ENCODE measurements at places on chromosomes 7 and 10.

DNA sequence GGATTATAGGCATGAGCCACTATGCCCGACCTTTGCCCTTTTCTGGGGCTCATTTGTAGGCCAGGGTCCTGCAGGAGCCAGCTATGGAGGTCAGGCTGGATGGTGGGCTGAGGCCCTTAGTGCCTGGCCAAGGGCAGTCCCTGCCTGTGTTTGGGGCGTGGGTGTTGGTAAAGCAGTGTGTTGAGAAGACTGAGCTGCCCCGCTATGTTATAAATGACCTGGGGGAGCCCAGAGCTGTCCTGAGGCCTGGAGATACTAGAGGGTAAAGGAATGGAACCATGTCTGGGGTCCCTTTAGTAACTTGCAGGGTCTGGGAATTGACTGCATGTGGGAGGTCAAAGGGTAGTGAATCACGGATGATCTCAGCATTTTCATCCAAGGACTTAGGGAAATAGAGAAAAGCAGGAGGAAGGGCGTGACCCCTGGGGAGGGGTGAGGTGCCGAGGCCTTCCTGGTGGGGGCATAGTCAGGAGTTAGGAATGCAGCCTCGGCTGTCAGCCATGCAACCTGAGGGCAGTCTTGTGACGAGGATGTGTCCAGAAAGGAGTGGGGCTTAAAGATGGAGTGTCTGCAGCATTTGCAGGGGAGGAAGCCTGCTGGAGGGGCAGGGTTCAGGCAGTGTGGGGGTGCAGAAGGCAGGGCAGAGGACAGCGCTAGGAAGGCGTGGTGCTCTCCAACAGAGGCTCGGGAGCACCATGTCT lies 31.5 kb downstream of the TMEM248 start:
- DNase-seq: no peak

- no peak for DNase-seq
These were observed 9.6 kb downstream of the NFKB2 start for GRCh38 chr10:102405108-102405571.

GRCh38 chr7:42686594-42687156 lies 225.2 kb downstream of the C7orf25 start:
- no peak for DNase-seq

DNA sequence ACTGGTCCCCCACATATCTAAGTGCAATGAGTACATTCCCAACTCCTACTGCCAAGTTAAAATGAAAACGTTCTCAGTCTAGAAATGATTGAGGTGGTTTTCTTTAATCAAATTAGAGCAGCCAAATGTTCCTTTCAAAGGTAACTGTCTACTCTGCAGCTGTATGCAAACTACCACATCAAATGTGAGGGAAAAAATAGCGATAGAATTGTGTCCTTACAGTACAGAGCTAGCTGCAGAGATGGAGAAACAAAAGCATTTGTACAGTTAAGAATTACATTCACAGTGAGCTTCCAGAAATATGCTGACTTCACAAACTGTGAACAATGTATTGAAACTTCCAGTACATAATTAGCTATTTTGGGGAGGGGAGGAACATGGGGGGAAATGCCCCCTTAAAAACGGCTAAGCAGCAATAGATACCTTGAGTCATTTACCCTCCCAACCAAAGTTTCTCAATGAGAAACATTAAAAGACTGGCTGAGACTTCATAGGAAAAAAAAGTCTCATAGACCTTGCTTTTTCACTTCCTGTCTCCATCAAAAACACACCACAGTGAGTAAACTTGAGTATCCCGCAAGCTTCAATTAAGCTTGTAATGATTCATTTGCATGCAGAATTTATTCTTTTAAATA lies 22.9 kb downstream of the CDK6 start:
- no peak for DNase-seq

DNA sequence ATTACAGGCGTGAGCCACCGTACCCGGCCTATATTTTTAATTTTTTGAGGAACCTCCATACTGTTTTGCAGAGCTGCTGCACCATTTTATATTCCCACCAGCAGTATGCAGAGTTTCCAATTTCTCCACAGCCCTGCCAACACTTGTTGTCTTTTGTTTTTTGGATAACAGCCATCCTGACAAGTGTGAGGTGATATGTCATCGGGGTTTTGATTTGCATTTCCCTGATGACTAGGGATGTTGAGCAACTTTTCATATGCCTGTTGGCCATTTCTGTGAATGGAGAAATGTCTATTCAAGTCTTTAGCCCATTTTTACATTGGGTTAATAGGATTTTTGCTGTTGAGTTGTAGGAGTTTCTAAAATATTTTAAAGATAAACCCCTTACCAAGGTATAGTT lies 22.2 kb downstream of the ENTPD7 start:
- DNase-seq: no peak

DNA sequence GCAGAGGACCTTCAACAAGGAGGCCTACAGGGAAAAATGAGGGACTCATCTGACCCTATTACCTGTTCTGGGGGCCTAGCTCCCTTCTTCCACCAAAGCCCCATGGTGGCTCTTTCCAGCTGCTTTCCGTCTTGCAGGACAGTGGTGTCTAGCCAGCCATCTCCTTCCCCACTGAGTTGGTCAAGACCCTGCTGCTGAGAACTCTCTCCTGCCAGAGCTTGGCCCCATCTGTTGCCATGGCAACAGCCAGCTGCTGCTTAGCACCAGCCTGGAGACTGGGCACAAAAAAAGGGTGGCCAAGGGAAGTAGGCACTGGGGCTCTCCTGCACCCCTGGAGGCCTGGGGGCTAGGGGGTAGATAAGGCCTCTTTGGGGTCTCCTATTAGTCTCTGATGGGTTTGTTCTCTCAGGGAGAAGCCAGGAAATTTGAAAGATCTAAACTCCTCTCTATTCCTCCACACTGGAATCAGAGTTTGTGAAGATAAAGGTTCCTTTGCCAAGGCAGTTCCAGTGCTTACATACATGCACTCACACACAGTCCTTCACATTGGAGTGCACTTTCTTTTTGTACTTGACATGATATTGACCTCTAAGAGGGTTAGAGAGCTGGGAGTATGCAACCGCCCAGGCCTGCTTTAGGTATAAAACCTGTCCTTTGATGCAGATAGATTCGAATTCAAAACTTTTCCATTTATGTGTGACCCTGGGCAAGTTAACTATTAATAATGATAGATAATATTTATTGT lies 15.8 kb downstream of the TSPAN33 start:
- DNase-seq: no peak

DNA sequence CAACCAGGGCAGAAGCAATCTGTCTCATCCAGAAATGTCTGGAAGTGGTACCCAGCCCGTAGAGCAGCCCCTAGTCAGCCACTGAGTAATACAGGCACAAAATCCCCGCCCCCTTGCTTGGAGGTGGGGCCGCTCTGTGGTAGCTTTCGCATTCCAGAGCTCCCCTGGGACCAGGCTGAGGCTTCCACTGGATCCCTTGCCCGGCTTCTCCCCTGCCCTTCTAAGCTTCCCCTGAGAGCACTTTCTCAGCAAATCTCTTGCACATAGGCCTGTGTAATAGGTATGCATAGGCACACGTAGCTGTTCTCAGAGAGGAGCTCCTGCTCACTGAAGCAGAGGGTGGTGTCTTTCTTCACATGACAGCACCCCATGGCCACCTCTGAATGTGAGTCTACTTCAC lies 144.2 kb downstream of the BMS1 start:
- no peak for DNase-seq

- DNase-seq: no peak
These were observed 169.5 kb downstream of the CPED1 start for GRCh38 chr7:121157885-121158590.

- DNase-seq: no peak
These were observed 527.1 kb downstream of the GFRA1 start for GRCh38 chr10:115745943-115746342.

DNA sequence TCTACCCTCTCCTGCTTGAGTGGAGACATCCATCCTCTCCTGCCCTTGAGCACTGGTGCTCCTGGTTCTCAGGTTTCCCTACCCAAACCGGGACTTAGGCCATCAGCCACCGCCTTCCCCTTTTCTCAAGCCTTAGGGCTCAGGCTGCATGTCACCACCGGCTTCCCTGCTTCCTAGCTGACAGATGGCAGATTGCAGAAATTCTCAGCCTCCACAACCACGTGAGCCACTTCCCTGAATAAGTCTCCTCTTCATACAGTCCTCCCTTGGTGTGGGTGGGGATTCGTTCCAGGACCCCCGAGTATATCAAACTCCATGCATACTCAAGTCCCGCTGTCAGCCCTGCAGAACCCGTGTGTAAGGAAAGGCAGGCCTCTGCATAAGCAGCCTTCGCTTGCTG lies 203.5 kb upstream of the ZNF32 start:
- no peak for DNase-seq

- DNase-seq: no peak
These were observed 3.8 kb upstream of the PDCD4 start for GRCh38 chr10:110867807-110868465.

DNA sequence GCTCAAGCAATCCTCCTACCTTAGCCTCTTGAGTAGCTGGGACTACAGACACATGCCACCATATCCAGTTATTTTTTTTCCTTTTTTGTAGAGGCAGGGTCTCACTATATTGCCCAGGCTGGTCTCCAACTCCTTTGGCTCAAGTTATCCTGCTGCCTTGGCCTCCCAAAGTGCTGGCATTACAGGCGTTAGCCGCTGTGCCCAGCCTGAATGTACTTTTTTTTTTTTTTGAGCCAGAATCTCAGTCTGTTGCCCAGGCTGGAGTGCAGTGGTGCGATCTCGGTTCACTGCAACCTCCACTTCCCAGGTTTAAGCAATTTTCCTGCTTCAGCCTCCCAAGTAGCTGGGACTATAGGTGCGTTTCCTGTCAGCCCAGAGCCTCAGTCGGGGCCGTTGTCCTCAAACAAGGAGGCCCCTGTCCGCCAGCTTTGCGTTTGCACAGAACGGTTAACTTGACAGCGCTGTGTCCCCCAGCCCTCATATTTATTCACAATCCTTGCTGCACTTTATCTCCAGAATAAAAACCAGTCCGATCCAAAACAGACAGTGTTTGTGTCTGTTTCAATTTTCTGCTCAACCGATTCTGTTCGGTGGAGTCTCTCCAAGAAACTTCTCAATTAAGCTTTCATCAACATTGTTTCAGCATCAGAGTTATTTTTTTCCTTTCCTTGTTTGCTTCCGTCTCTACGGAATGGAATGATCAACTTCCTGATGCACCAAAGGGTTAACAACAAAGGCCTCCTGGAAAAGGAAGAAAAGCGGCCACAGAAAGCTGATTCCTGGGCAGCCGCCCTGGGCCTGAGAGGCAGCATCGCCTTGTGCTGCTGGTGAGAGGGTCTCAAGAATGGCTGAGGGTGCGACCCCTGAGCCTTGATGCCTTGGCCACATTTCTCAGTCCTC lies 64.5 kb downstream of the PDIA4 start:
- no peak for DNase-seq

- no peak for DNase-seq
These were observed 305.4 kb downstream of the KCNMA1 start for GRCh38 chr10:77332256-77332655.

DNA sequence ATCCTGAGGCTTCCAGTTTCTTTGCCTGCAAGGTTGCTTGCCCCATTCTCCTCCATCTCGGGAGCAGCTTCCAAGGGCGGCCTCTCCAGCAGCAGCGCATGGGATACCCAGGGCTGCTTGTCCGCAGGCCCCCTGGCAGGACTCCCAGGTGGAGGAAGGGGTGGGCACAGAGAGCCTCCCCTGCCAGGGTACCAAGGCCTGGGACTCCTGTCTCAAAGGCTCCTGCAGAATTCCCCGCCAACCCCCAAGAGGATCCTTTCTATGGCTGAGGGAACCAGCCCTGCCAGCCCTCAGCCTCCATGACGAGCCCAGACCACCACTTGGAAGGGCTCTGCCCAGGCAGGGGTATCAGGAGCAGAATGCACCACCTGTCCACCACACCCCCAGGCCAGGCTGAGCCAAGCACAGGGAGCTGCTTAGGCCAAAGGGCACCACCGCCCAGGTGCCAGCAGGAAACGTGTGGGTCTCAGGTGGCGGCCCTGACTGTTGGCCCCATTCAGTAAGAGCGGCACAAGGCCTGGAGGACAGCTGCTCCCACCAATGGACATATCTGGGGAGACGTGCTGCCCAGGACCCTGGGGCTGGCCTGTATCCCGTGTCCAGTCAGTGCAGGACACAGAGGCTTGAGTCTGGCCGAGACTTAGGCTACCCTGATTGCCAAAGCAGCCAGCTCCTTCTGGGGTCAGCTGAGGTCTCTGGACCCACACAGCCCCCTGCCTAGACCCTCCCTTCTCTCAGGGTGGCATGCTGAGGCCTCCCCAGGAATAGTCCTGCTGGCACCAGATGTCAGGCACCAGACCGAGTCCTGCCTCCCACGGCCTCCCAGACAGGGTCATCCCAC lies 33.8 kb upstream of the INPP5A start:
- DNase-seq: no peak

DNA sequence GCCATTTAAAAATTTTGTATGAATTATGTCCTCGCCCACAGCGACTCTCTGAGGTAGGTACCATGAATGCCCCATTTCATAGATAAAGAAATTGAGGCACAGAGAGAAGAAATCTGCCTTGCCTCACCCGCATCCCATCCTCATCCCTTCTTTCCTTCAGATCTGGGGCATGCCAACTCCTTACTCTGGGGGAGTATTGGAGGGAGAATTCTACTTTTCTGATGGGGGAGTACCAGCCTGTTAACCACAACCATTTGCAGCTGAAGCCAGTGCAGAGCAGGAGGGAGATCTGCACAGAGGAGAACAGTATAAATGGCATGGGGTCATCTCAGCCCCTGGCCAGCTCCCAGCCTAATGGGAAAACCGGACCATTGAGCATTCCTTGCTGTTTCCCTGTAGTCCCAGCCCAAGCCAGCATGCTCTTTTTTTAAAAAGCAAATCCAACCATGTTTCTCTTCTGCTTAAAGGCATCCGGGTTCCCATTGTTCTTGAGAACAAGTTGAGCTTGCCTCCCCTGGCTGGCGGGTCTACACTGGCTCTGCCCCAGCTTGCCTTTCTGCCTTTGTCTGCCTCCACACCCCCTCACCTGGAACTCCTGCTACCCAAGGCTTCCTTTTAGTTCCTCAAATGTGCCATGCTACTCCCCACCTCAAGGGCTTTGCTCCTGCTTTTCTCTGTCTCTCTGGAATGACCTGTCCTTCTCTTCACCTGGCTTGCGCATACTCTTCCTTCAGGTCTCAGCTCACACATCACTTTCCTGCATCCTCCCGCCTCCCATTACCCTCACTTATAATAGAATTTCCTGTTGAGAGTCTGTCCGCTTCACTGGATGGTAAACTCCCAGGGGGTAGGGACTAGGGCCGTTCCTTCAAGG lies 8.8 kb upstream of the ZNF503 start:
- DNase-seq: no peak

DNA sequence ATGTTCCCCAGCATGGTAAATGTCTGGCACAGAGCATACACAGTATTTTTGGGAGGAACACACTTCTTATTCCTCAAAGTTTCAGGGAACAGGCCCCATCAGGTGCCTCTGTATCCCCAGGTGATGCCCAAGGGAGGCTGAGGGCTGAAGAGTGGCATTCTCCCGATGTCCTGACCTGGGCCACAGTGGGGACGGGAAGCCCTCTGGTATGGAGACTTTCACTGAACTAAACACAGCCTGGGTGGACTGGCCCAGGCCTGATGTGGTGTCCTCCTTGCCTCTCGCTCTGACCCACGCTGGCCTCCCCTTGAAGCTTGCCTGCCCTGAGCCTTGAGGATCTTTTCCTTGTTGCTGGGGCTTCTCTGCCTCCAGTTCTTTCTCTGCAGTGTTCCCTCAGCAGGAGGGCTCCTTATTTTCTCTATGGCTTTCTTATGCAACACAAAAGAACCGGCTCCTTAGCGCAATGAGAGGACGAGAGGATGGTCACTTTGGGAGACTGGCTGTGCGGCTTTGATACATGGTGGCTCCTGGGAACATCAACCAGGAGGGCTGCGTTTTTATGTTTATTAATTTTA lies 157.5 kb upstream of the TNS3 start:
- DNase-seq: no peak

GRCh38 chr7:95916573-95917297 lies 144.4 kb downstream of the DYNC1I1 start:
- peak; percentile 68 for DNase-seq

GRCh38 chr10:131155876-131156230 lies 155.7 kb downstream of the TCERG1L start:
- DNase-seq: no peak

Data from activated CD4-positive, alpha-beta T cell treated with anti-CD3 and anti-CD28 coated beads, Interleukin-2, amount 50 U/mL, for 24 hours (primary cell).